Activated CD4-positive, alpha-beta T cell treated with anti-CD3 and anti-CD28 coated beads, Interleukin-2, amount 50 U/mL, for 1 hour (primary cell): ENCODE measurements at places on chromosomes 4 and X.

GRCh38 chrX:46463682-46464081 is 81.5 kb downstream of the ZNF674 start:
- no peak for DNase-seq

GRCh38 chrX:15854080-15854655 is 445 bp downstream of the AP1S2 start:
- peak; percentile 38 for DNase-seq

- peak; percentile 22 for DNase-seq
Measured at GRCh38 chrX:110317061-110317819, 645 bp downstream of the AMMECR1 start.

- no peak for DNase-seq
Measured at GRCh38 chrX:42073448-42073847, 150.1 kb upstream of the CASK start.

GRCh38 chr4:83780053-83780733 is 244.3 kb downstream of the GPAT3 start:
- DNase-seq = no peak

DNA sequence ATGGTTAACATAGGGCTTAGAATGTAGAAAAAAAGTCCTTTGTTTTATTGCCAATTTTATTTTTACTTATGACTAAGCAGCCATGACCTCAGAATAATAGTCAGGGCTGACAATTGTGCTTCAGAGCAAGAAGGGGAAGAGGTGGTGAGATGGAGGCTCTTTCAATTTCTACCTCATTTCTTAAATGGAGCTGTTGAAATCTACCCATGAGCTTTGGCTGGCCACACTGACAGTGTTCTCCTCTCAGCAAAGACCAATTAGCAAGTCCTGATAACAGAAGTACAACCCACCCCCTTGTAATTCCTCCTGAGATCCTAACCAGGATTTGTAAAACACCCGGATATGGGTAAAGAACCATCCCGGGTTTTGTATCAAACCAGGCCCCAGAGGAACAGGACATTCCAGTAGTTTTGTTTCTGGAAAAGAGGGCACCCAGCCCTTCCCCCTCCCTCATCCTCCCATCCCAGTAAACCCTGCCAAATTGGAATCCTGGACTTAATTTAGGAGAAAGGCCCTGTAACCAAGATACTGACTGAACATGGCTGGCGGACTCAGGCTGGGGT is at the start of gene HEPH:
Gene HEPH (plus strand): TSS at position 399 of the 563 bp plus-strand sequence. CDS start 6,324 bp downstream, outside the sequence.
- DNase-seq = no peak
